ENCODE measurements at places on chromosomes 11 and 22.

DNA sequence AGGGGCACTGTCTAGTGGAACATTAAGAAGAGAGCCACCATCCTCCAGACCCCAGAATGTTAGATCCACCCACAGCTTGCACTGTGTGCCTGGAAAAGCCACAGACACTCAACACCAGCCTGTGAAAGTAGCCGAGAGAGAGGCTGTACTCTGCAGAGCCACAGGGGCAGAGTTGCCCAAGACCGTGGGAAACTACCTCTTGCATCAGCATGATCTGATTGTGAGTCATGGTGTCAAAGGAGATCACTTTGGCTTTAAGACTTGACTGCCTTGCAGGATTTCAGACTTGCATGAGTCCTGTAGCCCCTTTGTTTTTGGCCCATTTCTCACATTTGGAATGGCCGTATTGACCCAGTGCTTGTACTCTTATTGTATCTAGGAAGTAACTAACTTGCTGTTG, 115.9 kb upstream of the CCDC179 start:
- DNase-seq, result no peak

DNA sequence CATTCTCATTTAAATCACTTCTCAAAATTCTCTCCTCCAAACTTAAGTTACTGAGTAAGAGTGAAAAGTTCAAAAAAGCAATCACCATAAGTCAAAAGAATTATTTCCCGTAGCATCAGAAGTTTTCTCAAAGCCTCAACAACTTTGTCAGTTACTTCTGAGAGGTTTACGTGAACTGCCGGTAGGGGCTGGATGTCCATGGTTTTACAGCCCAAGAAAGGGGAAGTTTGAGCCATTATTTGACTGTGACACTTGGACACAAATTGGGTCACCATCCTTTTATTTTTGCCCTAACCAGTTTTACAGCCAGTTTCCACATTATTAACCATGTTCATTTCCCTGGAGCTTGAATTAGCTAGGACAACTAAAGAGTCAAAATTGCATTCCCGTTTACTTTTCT, 7.5 kb downstream of the POU2AF3 start:
- no peak for DNase-seq

DNA sequence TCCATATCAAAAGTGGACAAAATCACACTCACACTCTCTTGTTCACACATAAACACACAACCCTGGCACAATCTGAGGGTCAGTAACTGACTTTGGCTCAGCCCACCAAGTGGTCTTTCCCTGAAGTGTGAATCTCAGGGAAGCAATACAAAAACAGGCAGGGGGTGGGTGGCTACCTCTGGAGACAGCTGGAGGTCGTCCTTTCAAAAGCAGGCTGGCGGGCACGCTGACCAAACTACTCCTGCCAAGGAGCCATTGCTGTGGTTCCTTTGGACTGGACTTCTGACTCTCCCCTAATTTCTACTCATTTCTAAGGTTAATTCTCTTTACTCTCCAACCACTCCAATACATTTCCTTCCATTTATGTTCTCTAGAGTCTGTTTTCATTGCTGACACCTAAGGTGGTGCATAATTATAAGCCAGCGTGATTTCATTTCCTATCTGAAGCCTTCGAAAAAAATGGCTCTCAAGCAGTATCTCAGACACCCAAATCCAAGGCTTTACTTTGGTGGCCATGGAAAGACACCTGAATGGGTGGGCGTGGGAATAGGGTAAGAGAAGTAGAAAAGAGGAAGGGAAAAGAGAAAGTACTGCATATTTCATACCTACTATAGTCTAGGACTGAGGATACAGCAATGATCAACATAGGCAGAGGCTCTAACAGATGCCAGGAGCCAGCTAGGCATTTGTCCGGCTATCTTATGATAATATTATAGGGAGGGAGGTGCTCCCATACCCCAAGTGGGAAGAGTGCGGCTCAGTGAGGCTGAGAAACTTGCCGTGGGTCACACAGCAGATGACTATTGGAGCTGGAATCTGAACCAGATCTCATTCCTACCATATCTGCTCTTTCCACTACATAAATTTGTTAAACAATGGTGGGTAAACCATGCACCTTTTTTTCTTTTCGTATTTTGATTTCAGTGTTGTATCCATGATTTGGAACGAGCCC, 22.0 kb downstream of the FZD4 start:
- DNase-seq, result no peak

DNA sequence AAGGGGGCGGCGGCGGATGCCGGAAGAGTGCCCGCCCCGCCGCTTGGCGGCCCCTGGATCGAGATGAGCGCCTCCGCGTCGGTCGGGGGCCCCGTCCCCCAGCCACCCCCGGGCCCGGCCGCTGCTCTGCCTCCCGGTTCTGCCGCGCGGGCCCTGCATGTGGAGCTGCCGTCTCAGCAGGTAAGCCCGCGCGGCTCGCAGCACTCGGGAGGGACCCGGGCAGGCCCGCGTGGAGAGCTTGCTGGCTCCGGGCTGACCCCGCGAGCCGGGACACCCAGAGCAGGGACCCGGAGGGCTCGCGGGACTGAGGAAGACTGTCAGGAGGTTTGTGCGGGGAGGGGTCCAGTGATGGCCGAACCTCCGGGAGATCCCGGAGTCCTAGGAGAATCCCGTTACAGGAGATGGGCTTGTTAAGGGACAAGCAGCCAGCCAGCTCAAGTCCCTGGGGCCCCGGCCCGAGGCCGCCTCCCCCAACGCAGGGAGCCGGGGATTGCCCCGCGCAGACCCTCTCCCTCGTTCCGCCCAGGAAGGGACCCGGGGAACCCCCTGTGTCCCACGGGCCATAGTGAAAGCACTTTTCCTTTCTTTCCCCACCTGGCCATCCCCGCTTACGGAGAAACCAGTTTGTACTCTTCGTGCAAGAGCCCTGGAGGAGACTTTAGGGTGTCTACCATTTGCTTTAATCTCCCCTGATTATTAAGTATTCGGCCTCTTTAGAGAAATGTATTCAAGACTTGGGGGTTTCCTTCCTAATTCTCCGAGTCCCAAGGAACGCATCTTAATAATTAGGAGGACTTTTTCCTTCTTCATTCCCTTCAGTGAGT, 547 bp downstream of the UVRAG start:
- DNase-seq, result peak; percentile 33

- DNase-seq, result no peak
Observed at GRCh38 chr11:78551066-78551465, 23.6 kb downstream of the NARS2 start.
